ENCODE measurements at places on chromosomes 16 and 17. TPM values are rescaled to one million over a fixed set of nuclear protein-coding genes. Genes with fewer than 3 reads are reported as not detected.

GRCh38 chr17:28406473-28406814, 432 bp upstream of the SLC46A1 start:
- DNase-seq, result no peak
- no peaks in the 10 kb centered on the region for H3K36me3 ChIP-seq
- no peak overlapping the region for H3K27ac ChIP-seq
- H3K4me3 ChIP-seq, result peak overlapping the region; percentile 56
- no peaks in the 10 kb centered on the region for H3K27me3 ChIP-seq

- no peaks in the 10 kb centered on the region for H3K27me3 ChIP-seq
- H3K4me1 ChIP-seq, result peaks cover 36% of the 10 kb centered on the region
- peak overlapping the region; percentile 30 for H3K27ac ChIP-seq
- peak; percentile 36 for DNase-seq
Observed at GRCh38 chr16:30068750-30069610, 3.4 kb downstream of the ALDOA start.

- no peak overlapping the region for H3K4me3 ChIP-seq
- H3K36me3 ChIP-seq, result no peaks in the 10 kb centered on the region
Observed at GRCh38 chr16:50537533-50538290, 10.5 kb upstream of the NKD1 start.

- H3K4me1 ChIP-seq, result no peaks in the 10 kb centered on the region
- H3K4me3 ChIP-seq, result no peak overlapping the region
- H3K36me3 ChIP-seq, result peaks cover 43% of the 10 kb centered on the region
- H3K27me3 ChIP-seq, result no peaks in the 10 kb centered on the region
Observed at GRCh38 chr17:68532826-68533225, 20.6 kb downstream of the PRKAR1A start.

DNA sequence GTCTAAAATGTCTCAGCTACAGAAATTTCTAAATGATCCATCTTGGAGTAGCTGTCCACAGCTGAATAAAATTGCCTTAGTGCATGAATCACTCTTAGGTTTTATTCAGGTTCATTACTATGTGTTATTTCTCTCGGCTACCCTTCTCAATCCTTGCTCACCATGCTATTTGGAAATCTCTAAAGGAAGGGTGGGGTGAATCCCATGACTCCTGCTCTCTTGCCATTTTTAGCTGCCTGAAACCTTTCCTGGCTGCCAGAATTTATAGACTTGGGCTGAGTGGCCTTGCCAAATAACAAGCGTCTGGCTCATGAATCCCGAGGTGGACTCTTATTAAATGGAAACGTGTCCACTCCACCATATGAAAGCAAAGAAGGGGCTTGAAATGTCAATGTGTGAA, 936.1 kb upstream of the SOX9 start:
- no peak overlapping the region for H3K4me3 ChIP-seq
- H3K4me1 ChIP-seq, result no peaks in the 10 kb centered on the region
- no peaks in the 10 kb centered on the region for H3K27me3 ChIP-seq
- no peaks in the 10 kb centered on the region for H3K36me3 ChIP-seq

Gene CDR2L
- 1.7 TPM for total RNA-seq

Data from CD8-positive, alpha-beta memory T cell (primary cell).